ENCODE measurements at places on chromosomes 4 and X. TPM values are rescaled to one million over a fixed set of nuclear protein-coding genes. Genes with fewer than 3 reads are reported as not detected.

DNA sequence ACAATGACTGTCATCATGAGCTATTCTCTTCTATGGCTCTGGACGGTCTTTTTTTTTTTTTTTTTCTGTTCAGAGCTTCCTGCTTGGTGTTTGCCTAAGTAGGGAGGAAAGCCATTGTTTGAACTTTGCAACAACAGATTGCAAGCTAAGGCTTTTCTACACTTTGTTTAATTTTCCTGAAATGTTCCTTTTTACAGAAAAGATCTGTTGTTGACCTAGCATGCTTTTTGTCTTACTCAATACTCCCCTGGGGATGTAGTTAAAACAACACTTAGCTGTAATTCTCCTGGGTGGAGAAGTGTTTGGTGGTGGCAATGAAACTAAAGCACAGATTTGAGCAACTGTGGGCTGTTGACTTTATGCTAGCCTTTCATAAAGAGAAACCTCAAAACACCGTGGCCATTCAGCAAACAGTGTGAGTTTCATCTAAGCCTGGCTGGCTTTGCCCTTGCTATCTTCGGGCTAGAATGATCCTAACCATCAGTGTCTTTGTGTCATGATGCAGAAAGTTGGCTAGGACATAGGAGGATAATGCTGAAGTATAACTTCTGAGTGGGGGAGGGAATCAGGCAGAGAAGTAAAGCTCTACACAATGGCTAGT is 110.5 kb downstream of the ANXA3 start:
- H3K27ac ChIP-seq, result no peak overlapping the region
- no peak overlapping the region for H3K4me3 ChIP-seq
- peaks cover 8% of the 10 kb centered on the region for H3K36me3 ChIP-seq
- no peaks in the 10 kb centered on the region for H3K27me3 ChIP-seq
- no peak for DNase-seq

Gene NONO
- total RNA-seq, result 512 TPM

GRCh38 chr4:37873386-37873785 is 17.5 kb upstream of the TBC1D1 start:
- DNase-seq, result no peak
- no peak overlapping the region for H3K4me3 ChIP-seq

DNA sequence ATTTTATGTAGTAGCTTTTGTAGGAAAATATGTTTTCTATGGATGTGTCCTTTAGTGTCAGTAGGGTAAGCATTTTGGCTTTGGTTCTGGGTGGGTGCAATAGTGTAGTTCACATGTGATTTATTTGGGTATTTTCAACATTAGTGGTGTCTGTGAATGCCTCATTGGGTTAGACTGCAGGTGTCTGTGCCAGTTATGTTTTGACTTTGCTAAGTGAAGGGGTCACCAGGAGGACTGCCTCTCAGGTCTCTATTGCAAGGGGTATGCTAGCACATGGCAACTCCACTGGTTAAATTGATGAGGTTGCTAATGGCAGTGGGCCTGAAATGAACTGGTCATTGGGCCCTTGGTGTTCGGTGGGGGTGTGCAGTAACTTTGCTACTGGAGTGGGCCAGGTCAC is 467.1 kb downstream of the NAF1 start:
- no peak overlapping the region for H3K4me3 ChIP-seq
- H3K27me3 ChIP-seq, result no peaks in the 10 kb centered on the region
- H3K27ac ChIP-seq, result no peak overlapping the region

DNA sequence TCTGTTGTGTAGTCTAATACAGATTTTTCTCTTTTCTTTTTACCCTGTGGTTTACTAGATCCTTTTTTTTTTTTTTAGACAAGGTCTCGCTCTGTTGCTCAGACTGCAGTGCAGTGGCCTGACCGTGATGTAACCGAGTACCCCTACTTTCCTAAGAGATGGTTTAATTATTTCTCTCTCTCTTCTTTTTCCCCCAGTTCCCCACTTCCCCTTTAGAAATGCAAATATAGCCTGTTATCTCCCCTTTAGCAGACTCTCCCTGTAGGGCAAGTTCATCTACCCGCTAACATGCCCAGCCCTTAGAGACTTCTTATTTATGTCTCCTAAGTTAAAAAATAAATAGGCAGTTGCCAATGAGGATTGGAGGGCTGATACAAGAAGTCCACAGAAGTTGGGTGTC is 4.5 kb downstream of the SNX25 start:
- DNase-seq, result no peak
- no peak overlapping the region for H3K4me3 ChIP-seq
- no peak overlapping the region for H3K27ac ChIP-seq
- peaks cover 26% of the 10 kb centered on the region for H3K4me1 ChIP-seq
- peaks cover 4% of the 10 kb centered on the region for H3K27me3 ChIP-seq

DNA sequence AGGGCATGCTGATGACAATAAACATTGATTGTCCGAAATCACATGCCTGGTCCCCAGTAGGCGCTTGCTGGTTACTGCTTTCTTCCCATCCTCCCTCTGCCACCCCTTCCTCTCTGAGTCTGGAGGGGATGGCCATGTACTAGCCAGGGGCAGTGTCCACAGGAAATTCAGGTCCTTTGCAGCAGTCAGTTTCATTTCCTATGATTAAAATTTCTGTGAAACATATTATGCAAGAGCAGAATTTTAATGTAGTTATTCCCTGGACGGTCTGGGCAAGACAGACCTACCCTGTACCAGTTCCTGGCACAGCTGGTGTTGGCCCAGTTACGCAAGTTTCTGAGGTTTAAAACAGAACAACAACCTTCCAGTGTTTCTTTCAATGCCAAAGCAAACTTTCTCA is 28.2 kb upstream of the TLR2 start:
- no peaks in the 10 kb centered on the region for H3K36me3 ChIP-seq
- H3K4me1 ChIP-seq, result peaks cover 24% of the 10 kb centered on the region
- no peak for DNase-seq
- H3K27ac ChIP-seq, result no peak overlapping the region
- peaks cover 4% of the 10 kb centered on the region for H3K27me3 ChIP-seq
- no peak overlapping the region for H3K4me3 ChIP-seq

- peaks cover 47% of the 10 kb centered on the region for H3K4me1 ChIP-seq
- DNase-seq, result no peak
- H3K36me3 ChIP-seq, result peaks cover 9% of the 10 kb centered on the region
Measured at GRCh38 chr4:78667325-78667724, 108.8 kb upstream of the BMP2K start.

GRCh38 chrX:51395810-51396728 is 63.4 kb downstream of the NUDT10 start:
- H3K4me1 ChIP-seq, result peaks cover 5% of the 10 kb centered on the region
- H3K27me3 ChIP-seq, result no peaks in the 10 kb centered on the region
- DNase-seq, result peak; percentile 17
- peak overlapping the region; percentile 83 for H3K4me3 ChIP-seq

GRCh38 chr4:37455301-37456131 is 211.0 kb downstream of the NWD2 start:
- peaks cover 46% of the 10 kb centered on the region for H3K27me3 ChIP-seq
- DNase-seq, result no peak
- no peak overlapping the region for H3K27ac ChIP-seq
- no peak overlapping the region for H3K4me3 ChIP-seq
- no peaks in the 10 kb centered on the region for H3K36me3 ChIP-seq
- peaks cover 15% of the 10 kb centered on the region for H3K4me1 ChIP-seq

DNA sequence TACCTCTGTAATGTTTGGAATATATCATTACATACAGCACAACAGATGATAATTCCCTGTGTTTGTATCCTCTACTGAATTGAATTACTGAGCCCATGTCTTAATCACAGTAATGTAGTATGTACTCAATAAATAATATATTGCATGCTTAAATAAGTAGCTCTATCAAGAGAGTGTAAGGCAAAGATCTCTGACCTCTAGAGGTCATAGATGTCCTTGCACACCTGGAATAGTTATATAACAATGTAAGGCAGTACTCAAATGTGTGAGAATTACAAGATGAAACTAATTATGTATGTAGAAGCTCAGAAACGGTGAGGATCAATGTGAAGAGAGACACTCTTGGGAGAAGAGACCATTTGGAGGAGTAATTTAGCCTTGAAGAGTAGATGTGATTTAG is 14.3 kb upstream of the GCNA start:
- H3K4me1 ChIP-seq, result peaks cover 6% of the 10 kb centered on the region
- H3K27ac ChIP-seq, result no peak overlapping the region
- H3K4me3 ChIP-seq, result no peak overlapping the region
- DNase-seq, result no peak
- H3K27me3 ChIP-seq, result no peaks in the 10 kb centered on the region

Gene PRR32
- total RNA-seq, result not detected

Gene NUP62CL
- total RNA-seq, result 0.54 TPM
